ENCODE measurements at places on chromosomes 12 and 14.

GRCh38 chr12:27680619-27681018 lies 15.6 kb upstream of the REP15 start:
- no peak for DNase-seq

- no peak for DNase-seq
Measured at GRCh38 chr12:98635657-98636323, 8.8 kb downstream of the IKBIP start.

GRCh38 chr12:18158774-18159557 lies 69.0 kb upstream of the RERGL start:
- DNase-seq: peak; percentile 42

DNA sequence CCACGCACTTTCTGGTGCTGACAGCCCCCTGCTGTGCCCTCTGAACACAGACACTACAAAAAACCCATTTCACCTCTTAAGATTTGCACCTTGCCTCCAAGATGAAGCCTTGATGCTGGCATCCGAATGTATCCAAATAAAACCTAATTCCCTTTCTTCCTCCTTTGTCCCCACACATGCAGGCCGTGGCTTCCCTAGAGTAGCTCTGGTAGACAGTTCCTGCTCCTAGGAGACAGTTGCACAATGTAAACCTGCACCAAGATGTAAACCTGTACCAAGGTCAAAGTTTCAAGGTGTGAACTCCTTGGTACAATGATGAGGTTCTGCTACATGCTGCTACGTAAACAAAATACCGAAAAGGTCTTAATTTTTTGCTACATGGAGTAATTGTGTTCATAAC lies 625 bp upstream of the ABHD12B start:
- DNase-seq: no peak

DNA sequence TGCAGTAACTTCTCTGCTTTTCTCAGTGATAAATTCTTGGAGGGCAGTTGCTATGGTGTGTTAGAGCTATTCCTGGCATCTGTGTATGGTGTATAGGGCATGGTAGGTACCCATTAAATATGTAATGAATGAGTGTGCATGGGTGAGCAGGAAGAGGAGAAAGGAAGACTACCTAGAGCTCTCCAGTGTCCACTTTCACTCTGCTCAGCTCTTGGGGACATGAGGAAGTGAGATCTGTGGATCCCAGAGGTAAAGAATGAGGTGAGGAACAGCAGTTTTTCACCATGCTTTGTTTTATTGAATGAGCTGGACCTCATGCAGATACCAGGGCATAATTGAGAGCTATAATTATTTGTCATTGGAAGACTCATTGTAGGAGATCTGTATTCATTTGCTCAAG lies 444.8 kb upstream of the RGS6 start:
- DNase-seq: no peak

GRCh38 chr14:78697341-78697740 lies 527.2 kb downstream of the NRXN3 start:
- no peak for DNase-seq

- DNase-seq: no peak
Measured at GRCh38 chr14:51004801-51005526, 60.7 kb upstream of the PYGL start.

- DNase-seq: peak; percentile 15
Measured at GRCh38 chr12:89965993-89966392, 257.4 kb upstream of the ATP2B1 start.

GRCh38 chr12:108234158-108234557 lies 105.0 kb downstream of the CMKLR1 start:
- no peak for DNase-seq

DNA sequence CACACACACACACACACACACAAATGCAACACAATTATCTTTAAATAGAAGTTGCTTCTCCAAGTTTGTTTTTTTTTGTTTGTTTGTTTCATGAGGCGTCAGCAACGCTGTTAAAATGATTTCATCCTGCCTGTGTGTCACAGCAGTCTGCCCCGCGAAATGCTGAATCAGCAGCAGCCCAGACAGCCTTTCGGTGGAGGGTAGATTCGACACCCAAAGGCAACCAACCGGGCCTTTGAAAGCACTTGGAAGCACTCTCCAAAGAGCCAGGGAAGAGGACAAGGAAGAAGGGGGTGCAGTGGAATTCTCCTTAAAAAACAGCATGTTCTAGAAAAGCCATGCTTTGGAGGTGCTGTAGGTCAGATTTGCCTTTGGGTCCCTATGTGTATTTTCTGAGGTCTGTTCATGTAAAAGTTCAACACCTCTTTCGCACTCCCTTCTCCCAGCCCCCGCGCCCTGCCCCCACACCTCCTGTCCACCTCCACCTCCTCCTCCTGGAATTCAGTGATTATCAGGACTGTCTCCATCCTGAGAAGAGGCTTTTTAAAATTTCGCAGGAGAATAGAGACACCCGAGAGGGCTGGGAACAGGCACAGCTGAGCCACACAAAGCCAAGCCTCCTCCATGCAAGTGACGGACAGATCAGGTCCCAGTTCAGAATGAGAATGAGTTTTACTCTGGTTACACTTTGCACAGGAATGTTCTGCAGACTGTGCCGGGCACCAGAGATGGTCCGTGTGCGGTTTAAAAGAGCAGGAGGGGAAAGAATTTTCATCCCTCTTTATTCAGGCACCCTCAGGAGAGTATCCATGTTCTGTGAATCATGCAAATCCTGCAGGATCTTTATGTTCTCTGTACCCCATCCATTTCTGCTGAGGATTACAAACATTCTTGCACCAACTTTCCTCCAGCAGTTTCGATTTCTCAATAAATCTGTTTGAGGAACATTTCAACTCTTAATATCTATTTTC lies 177.9 kb downstream of the ETV6 start:
- DNase-seq: no peak

DNA sequence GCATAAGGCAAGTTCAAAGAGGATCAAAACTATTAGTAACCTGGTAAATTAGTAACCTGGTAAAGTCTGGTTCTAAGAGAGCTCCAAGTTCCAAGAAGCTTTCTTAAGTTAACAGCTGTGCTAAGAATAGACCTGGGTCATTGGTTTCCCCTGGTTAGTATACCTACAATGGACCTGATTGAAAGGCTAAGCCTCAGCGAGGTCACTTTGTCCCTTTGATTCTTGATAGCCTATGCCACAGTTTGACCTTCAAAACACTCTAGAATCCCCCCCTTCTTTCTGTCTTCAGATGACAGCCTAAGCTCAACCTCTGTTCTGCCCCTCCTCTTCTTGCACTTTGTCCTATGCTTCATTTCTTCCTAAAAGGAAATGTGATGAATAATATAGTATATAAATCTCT lies 53.0 kb downstream of the LLPH start:
- no peak for DNase-seq

- no peak for DNase-seq
Measured at GRCh38 chr12:27589419-27589818, 65.4 kb downstream of the PPFIBP1 start.

DNA sequence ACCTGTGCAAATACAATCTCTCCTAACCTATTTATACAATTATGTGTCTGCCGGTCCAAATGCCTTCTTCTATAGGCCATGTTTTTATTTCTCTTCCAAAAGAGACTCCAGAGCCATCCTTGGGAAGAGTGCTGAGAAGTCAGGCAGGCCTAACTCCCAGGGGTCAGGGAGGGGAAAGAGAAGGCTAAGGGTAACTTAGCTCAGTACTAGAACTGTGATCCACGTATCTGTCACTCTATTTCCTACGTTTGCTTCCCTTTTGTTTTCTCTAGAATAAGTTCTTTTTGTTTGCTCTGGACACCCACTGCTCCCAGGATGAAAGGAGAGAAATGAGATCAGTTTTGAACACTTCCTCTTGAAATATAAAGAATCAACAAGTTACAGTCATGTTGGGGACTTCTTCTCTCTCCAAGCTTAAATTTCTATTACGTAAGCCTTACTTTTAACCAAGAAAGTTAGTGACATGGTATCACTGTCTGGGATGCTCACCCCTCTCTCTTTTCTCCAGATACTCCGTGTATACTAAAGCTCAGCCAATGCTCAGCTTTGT lies 79.2 kb downstream of the DAD1 start:
- no peak for DNase-seq

DNA sequence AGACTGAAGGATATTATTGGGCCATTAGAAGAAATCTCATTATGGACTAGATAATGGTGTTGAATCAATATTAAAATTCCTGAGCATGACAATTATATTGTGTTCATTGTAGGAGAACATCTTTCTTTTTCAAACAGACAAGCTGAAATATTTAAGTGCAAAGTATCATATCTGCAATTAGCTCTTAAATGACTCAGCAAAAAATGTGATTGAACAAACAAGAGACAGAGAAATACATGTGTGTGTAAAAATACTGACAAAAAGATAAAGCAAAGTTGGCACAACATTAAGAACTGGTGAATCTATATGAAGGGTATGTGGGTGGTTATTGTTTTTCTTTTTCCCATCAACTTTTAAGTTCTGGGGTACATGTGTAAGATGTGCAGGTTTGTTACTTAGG lies 9.5 kb downstream of the CEP290 start:
- no peak for DNase-seq

DNA sequence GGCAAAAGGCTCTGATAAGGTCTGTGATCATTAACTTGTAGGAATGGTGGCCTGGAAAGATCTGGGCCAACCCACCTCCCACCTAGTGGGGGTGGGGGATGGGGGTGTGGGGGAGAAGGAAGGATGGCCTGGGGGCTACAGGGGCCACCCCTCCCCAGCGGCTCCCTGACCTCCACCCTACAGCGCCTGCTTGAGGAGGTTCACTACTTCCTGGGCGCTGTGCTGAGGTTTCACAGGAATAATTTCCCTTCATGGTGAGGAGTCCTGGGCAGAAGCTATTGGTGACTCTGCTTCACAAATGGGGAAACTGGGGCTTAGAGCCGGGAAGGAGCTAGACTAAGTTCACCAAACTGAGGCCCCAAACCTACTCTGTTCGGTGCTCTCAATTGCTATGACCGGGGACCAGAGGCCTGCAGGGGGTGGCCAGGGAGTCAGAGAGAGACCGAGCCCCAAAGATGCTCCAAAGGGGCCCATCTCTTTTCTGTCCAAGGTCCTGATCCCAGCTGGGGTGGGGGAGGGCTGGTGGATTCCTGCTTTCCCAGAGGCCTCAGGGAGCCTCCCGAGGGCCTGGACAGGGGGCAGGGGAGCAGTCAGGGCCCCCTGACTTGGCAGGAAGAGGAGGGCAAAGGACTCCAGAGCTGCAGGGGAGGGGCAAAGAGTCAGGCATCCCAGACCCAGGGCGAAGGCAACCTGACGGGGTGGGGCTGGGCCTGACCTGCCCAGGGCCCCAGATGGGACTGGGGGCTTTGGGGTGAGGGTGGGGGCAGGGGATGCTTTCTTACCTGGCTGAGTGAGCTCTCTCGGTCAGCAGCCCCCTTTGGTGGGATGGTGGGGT lies 1.7 kb downstream of the HNF1A start:
- no peak for DNase-seq

- DNase-seq: no peak
Measured at GRCh38 chr12:10179776-10180181, 947 bp downstream of the TMEM52B start.

DNA sequence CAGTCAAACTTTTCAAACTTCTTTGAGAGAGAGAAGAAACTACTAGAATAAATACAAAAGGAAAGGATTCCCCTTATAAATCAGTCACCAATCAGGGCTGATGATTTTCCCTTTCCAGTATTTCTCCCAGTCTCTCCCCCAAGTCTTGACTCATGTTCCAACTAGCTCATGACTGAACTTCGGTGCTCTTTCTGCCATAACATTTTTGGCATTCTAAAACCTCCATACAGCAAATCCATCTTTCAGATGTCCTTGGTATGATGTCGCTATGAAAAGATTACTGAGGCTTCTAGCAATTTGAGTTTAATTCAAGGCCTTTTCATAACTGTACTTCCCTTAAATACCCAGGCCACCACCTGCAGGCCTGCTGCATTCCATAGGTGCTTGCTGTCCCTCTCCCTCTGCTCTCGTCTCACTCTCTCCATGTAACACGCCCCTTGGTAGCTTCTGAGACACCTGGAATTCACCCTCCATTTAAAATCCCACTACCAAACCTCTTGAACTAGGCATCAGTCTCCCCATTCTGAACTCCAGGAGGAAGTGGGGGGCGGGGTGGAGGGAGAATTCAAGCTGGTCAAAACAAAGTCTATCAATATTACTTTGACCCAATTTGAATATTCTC lies 2.4 kb downstream of the PRKD1 start:
- DNase-seq: no peak

DNA sequence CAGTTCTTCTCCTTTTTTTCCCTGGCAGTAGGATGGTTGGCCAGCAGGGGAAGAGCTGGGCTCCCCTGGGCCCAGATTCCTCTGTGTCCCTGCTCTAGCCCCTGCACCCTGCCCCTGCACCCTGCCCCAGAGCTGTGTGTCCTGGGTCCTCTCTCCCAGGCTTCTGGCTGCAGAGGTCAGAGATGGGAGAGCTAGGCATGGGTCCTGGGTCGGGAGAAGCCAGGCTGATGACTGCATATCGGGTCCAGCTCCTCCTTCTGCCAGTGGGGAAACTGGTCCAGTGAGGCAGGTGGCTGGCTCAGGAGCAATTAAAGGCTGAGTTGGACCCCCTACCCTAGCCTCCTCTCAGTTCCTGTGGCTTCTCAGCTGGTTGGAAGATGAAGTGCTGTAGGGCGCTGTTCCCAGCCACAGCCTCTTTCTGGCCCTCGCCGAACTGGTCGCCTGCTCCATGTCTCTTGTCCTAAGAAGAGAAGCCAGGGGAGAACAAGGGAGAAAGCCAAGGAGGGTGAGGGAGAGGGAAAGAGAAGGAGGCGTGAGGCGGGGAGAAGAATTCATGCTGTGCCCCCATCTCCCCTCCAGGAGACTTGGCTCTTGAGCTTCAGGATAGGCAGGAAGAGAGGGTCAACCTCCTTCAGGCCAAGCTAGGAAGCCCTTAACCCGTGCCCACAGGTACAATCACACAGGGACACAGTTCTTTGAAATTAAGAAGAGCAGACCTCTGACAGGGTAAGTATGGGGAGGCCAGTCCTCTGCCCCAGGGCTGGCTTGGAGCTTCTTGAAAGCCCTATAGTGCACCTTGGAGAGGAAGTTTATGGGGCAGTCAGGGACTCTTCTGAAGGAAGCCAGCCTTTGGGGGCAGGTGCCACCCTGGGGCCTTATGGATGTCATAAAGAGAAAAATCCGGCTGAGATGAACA lies 9.5 kb downstream of the VASH1 start:
- no peak for DNase-seq
